Kidney (tissue), 22 donors: ENCODE measurements at places on chromosomes 12 and 14. TPM values are rescaled to one million over a fixed set of nuclear protein-coding genes. Genes with fewer than 3 reads are reported as not detected.

The CCDC196 gene
- total RNA-seq: not detected

The PALS1 gene
- total RNA-seq: 33.3 TPM

The ORAI1 gene
- total RNA-seq: 16.5 TPM

The EFS gene
- 5.5 TPM for total RNA-seq

The FIGNL2 gene
- total RNA-seq: 6.1 TPM

The NOS1 gene
- total RNA-seq: 6.5 TPM

The PMEL gene
- total RNA-seq: 1.7 TPM

The PLA2G1B gene
- total RNA-seq: not detected

The KRT2 gene
- total RNA-seq: not detected

The HRK gene
- 5.0 TPM for total RNA-seq

The KRT76 gene
- total RNA-seq: not detected

The SLC41A2 gene
- total RNA-seq: 27.6 TPM

The KHNYN gene
- 53.9 TPM for total RNA-seq

The CERS5 gene
- total RNA-seq: 52.1 TPM
